ENCODE measurements at places on chromosomes 5 and 9. TPM values are rescaled to one million over a fixed set of nuclear protein-coding genes. Genes with fewer than 3 reads are reported as not detected.

Gene HTR4
- 1.9 TPM for polyA plus RNA-seq

- no peak for DNase-seq
Observed at GRCh38 chr5:179487145-179487544, 63.2 kb upstream of the RUFY1 start.

GRCh38 chr9:96133321-96134021, 168.5 kb downstream of the HSD17B3 start:
- DNase-seq = no peak

- DNase-seq = no peak
Observed at GRCh38 chr5:107653685-107654084, 17.1 kb downstream of the EFNA5 start.

Gene MARCOL
- not detected for polyA plus RNA-seq
